Hindlimb muscle (tissue), 1 donor: ENCODE measurements at places on chromosomes 7 and 10.

DNA sequence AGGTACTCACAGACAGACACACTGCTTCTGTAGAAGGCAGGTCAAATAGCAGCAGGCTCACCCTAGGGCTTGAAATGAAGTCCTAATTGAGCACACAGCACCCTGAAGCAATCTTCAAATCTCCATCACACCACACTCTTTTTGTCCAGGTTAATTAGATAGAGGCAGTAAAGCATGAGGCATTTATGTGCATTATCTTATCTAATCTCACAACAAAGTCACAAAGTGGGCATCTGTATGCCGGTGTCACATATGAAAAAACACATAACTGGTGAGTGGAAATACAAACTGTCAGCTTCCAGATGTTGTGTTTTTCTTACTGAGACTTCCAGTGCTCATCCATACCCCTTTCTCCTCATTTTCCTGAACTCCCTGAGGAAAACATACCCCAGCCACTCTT, 63.8 kb upstream of the NRBF2 start:
- no peak for DNase-seq

DNA sequence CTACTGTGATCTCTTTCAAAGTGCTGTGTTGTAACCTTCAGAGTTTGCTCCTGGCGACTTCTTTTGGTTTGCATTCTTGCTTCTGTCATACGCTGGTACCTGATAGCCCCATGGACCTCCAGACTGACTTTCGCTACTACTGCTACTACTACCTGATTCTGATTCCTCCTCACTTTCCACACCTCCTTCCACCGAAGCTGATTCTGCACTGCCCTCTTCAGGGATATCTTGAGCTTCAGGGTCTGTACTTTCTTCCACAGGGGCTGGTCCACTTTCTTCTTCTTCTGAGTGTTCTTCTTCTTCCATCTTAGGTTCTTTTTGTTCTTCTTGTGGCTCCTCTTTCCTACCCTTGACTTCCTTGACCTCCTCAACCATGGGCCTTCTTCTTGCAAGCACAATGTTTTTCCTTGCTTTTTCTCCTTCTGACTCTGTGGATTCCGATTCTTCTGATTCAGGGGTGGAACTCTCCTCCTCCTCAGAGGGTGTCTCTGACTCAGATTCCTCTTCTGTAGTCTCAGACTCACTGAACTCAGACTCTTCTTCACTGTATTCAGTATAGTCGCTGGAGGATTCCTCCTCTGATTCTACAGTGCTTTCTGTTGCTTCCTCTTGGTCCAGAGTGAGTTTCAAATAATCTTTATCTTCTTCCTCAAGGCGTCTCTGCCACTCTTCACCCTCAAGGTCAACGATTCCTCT, 992.2 kb downstream of the PCDH15 start:
- no peak for DNase-seq

DNA sequence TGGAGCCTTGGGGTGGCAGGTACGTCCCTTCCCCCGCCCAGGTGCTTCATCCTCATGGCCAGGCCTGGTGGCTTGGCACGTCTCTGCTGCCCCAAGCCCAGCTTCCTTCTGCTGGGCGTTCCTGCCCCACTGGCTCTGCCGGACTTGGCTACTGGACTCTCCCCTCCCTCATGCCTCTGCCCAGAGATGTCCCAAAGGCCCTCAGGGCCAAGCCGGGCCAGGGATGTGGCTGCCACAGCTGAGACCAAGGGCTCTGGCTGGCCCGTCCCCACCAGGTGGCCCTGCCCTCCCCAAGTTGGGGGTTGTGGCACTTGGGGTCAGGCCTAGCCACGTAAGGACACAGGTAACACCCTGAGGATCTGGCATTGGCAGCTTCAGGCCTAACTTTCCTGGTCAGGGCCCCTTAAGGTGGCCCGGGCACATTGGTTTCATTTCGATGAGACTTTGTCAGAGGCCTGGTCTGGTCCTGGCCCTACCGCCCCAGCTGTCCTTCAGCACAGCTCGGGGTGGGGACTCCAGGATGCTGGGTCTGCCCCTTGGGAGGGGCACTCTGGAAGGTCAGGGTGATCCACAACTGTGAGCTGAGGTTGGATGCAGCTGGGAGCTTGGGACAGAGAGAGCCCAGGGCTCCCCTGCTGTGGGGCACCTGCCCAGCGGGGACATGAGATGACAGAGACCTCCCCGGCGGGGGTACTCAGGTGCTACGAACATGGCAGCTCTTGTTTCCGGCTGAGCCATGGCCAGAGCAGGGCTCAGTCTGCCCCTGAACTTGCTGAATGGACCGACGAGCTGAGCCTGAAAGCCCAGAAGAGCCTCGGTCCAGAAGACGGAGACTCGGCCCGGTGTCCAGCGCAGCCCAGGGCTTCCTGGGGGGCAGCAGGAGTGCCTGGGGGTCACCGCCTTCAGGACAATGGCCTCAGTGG, 2.9 kb downstream of the BHLHA15 start:
- DNase-seq, result no peak

- DNase-seq, result no peak
Observed at GRCh38 chr10:29950391-29950790, 109.0 kb downstream of the JCAD start.

- no peak for DNase-seq
Observed at GRCh38 chr10:34912771-34913170, 97.7 kb upstream of the PARD3 start.

DNA sequence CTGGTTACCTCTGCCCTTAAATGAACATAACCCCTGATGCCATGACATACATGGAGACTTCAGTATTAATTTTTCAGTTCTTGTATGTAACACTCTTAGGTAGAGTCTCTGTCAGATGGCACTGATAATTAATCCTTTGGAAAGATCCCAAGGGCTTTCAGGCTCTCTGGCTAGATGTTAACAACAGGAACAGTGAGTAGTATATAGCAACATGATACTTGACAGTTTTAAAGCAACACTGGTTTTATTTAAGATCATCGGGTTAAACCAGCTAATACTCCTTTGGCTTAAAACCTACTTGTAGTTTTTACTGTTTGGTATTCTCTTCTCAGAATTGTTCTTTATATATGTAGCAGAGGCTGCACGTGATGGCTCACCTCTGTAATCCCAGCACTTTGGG, 27.3 kb downstream of the AHCYL2 start:
- DNase-seq, result no peak

DNA sequence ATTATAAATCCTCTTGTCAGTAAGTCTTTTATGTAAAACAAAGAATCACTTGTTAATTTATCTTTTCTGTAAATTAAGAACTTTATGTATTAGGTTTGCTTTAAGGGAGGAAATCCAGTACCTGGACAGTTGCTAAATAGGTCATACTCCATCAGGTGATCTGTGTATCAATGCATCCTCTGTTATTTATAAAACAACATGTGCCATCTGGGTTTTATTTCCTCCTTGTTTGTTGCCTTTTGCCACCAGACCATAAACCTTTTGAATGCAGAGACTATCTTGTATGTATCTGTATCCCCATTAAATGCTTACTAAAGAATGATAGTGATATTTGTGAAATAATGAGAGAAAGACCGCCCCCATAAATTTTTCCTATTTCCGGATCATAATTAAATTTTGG, 70.0 kb downstream of the SLC35B4 start:
- no peak for DNase-seq

DNA sequence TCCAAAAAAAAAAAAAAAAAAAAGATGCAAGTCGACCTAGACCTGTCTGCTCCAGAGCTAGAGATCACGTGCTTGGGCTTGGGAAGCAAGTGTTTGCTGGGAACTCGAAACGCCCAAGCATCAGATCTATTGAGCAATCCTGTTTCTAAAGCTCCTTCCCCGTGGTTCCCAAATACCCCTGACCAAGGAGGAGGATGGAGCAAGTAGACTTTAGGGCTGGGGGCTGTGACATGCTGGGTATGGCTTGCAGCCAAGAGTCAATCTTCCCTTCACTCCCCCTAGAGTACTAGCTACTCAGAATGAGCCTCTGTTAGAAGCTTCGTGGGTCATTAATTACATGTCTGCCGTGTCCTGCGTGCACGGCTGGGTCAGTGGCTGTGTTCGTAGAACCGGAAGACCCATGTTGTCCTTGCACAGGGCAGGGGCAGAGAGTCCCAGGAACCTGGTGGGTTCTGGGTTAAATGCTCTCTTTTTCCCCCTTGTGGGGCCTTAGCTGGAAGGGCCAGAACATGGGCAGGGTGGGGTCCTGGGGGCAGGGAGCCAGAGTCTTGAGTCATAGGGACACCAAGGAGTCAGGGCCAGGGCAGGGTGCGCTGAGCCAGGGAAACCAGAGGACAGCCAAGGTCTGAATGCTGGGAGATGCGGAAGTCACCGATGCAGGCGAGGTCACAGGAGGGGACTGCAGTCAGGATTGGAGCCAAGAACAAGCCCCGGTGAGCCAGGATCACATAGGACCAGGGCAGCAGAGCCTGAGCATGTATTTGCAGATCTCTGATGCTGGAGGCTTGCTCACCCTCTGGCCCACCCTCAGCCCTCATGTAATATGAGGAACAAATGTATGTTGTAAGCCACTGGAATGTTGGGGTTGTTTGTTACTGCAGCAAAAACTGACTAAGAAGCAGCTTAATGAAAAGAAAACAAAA, 34.6 kb upstream of the TPST1 start:
- no peak for DNase-seq

DNA sequence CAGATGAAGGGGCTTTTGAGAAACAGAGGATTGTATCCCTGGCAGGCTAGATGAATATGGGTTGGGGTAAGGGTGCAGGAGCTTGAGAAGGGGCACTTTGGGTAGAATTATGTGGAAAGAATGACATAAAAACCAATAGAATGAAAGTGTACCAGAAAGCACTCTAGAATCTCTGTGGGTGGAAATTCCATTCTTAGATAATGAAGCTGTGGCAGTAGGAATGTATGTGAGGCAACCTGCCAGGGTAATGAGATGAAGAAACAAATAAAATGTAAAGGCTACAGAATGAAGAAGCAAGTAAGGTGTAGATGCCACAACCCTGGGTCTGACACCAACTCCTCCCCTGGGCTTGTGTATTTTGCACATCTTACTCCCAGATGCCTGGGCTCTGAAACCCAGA, 16.8 kb downstream of the NOBOX start:
- DNase-seq, result no peak

GRCh38 chr10:51403521-51403920, 295.9 kb downstream of the CSTF2T start:
- no peak for DNase-seq

GRCh38 chr7:121313793-121314676, 14.8 kb upstream of the WNT16 start:
- DNase-seq, result no peak

GRCh38 chr10:131513445-131513844, 201.9 kb upstream of the TCERG1L start:
- no peak for DNase-seq

DNA sequence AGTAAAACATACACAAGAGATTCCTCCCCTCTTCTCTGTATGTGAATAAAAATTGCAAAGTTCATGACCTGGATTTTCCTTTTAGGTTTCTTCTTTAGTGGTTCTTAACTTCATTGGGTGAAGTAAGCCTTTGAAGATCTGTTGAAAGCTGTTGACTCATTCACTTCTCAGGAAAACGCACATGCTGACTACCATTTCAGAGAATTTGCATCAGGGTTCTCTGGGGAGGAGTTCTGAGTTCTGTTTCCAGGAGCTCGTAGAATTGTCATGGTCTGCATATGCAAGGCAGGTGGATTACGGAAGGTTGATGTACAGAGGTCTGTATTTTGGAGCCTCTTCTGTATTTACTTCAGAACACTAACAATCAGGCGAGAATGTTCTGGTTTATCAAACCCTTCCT, 962 bp upstream of the SLC26A4 start:
- no peak for DNase-seq

DNA sequence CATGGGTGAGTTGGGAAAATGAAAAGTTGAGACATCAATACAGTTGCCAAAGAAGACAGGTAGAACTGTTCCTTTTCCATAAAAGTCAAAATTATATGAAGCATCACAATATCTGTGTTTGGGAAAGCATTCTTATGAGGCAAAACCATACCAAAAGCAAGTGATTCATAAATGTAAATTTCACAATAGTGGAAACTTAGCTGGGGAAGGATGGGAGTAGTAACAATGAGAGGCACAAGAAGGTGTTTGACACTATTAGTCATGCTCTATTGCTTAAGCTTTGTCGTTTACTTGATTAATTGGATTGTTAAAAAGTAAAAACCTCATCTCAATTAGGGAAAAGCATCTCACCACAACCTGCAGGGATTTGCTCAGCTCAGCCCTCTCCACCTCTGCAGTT, 240.2 kb downstream of the C7orf25 start:
- no peak for DNase-seq

- no peak for DNase-seq
Observed at GRCh38 chr10:8840356-8840755, 785.9 kb downstream of the GATA3 start.

- peak; percentile 94 for DNase-seq
Observed at GRCh38 chr10:110007701-110008517, at the start of gene ADD3. Gene ADD3 (plus strand): TSS chr10:110007984. CDS start chr10:110100654, 92,670 bp downstream.
